Stimulated activated CD4-positive, alpha-beta T cell treated with anti-CD3 and anti-CD28 coated beads, Interleukin-4, amount 100 ng/mL, for 1 hour (primary cell): ENCODE measurements at places on chromosomes 11 and 22.

- no peak for DNase-seq
Observed at GRCh38 chr11:70507466-70508230, 109.3 kb downstream of the CTTN start.

DNA sequence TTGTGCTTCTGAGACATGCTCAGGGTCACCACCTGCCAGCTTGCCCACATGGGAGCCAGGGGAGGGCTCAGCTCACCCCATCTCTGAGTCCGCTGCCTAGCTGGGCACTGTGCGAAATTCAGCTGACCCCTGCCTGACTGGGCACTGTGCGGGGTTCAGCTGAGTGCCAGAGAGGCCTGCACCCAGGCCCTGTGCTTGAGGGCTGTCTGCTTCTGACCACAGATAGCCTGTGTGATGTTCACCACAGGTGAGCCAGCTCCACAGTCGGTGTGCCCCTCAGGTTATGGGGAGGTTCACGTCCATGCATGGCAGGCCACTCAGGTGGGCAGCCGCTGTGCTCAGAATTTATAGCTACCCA lies 84.5 kb upstream of the SUSD2 start:
- DNase-seq = no peak

DNA sequence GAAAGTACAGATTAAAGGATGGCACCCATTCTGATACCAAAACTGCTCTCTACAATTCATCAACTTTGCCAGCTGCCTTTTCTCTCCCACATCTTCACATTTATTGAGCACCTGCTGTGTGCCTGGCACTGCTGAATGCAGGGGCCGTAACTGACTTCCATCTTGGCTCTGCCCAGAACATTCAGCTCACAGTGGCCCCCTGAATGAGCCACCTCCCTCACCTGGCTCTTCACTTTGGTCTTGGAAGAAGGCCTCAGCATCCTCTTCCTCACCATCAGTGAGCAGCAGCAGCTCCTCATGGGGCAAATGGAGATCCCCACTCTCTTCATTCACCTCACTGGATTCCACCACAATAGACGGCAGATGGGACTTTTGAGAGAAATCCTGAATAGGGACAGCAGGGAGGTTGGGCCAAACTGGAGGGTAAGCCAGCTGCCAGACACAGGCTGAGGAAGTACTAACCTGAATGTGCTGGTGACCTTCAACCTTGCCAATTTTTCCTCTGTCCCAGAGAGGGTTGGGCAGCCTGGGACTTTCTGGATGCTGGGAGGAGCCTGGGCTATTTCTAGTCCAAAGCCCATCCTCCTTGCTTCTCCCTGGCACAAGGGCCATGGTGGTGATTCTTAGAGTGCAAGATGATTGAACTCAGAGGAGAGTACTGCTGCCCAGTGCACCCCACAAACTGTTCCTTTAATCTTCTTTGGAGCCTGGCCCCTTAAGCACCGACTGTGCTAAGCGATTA lies 1.9 kb upstream of the UQCC3 start:
- no peak for DNase-seq

GRCh38 chr22:38504731-38505540 lies 1.2 kb downstream of the DDX17 start:
- DNase-seq = peak; percentile 61

DNA sequence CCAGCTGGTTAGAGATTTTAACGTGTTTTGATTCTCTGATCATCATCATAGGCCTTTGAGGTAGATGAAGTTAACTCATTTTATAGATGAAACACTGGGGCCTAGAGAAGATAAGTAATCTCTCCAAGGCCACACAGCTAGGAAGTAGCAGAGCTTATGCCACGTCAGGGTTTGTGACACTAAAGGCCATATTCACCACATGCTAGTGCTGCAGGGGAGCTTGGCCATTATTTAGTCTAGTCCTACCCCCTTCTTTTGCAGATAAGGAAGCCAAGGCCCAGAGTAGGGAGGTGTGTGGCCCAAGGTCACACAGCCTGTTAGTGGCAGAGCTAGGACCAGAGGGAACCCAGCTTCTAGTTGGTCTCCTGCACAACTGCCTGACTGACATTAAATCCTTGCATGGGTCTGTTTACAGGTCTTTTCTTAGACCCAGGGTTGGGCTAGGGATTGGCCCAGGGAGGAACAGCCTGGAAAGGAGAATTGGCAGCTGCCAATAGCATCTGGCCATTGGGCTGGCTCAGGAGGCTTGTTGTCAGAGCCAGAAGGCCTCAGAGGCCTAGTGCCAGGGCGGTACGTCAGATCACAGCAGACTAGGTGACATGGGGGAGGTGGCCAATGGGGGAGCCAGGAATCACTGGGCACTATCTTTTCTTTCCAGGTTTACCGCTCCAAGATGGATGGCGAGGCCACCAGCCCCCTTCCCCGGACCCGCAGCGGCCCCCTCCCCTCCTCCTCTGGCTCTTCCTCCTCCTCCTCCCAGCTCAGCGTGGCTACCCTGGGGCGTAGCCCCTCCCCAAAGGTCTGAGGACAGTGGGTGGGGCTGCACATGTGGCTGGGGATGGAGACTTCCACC lies 36.0 kb downstream of the PHLDB1 start:
- DNase-seq = no peak

- no peak for DNase-seq
Observed at GRCh38 chr22:22759371-22759770, 115.0 kb downstream of the GGTLC2 start.

DNA sequence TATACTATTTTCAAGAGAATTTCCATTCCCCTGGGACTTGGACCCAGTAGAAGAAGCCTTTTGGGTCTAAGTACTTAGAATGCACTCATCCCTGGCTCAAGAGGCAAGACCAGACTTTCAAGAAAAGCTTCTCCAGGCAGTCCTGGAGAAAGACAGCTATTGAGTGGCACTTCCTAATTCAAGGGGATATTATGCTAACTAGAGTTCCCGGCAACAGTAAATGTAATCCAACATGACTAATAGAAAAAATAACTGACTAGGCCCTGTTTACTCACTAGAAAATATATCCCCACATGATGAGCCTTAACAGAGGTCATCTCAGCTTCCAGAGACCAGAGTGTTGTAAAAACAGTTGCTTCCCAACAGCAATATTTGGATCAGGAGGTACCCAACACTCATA lies 47.2 kb upstream of the AKIP1 start:
- no peak for DNase-seq

- no peak for DNase-seq
Observed at GRCh38 chr11:7904917-7905316, 26.2 kb downstream of the OR10A6 start.

DNA sequence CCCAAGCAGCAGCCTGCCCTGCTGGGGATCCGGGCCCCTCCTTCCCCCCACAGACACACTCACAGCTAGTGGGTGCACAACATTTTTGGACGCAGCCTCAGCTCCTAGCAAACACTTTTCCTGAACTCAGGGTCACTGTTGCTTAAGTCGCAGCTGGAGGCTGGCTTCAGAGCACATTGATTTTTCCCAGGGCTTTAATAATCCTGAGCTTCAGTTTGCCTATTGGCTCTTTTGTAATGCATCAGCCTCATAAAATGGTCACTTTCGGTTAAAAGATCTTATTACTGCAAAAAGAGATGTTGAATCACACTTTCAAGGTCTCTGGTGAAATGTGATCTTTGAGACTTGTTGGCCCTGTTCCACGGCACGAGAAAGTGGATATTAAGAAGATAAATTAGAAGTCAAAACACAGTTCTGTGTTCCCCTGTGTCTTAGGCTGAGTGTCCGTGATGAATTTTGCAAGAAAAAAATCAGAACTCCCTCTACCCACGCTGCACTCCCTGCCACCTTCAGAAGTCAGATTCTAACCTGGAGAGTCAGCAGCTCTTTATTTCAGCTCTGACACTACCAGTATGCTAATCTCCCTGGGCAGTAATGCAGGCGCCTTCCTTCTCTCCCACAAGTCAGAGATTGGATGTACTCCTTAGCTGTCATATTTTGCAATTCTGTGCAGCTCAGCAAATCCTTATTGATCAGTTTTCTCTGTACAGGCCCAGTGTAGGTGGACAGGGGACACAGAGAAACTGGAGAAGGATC lies 158.2 kb upstream of the E2F8 start:
- no peak for DNase-seq

DNA sequence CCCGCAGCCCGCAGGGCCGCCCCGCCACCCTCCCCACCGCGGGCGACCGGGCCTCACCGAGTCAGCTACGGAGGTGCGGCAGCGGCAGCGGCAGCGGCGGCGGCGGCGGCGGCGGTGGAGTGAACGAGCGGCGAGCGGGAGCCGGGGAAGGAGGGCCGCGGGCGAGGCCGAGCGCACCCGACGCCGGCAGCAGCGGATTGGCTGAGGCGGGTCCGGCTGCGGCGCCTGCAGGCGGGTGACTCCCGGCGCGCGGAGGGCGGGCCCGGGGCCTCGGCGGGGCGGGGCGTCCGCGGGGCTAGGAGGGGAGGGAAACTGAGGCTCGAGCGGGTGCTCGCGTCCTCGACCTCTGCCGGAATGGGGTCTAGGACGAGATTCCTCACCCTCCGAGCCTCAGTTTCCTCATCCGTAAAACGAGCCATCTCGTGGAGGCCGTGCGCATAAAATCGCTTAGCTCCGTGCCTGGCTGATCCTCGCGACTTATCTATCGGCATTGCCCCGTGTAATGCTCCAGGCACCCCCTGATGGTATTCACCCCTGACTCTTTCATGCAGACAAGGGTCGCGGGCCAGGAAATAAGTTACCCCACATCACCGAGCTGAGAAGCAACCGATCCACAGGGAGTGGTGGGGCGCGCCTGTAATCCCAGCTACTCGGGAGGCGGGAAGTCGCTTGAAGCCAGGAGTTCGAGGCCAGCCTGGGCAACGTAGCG lies at the start of gene CPT1A:
Gene CPT1A (minus strand): TSS at position 199 of the 709 bp plus-strand sequence. CDS start 26,442 bp downstream, outside the sequence.
- peak; percentile 67 for DNase-seq

DNA sequence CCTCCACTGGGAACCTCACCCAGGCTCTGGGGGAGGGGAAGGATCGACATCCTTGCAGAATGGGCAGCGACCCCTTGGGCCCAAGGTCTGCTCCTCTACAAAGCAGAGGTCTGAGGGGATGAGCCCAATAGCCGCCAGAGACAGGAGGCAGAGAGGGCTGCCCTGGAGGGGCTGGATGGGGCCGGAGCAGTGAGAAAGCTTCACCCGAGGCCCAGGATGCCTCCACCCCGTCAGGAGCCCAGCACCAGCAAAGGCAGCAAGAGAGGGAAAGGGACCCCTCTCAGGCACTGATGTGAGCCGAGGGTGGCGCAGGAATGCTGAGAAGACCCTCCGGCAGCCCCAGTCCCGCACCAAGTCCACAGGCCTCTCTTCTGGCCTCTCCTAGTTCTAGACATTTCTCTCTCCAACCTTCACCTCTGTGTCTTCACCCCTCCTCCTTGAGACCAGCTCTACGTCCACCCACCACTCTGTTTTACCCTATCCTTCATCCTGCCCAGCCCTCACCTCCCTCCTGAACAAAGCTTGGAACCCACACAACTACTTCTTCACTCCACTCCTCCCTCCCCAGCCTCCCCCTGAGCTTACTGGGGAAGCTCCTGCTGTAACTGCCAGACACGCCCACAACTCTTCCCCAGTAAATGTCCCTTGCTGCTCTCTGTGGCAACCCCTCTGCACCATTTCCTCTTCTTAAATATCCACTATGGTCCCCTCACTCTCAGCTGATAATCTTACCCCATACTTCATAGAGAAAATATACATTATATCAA lies 131.9 kb downstream of the MPPED1 start:
- no peak for DNase-seq

DNA sequence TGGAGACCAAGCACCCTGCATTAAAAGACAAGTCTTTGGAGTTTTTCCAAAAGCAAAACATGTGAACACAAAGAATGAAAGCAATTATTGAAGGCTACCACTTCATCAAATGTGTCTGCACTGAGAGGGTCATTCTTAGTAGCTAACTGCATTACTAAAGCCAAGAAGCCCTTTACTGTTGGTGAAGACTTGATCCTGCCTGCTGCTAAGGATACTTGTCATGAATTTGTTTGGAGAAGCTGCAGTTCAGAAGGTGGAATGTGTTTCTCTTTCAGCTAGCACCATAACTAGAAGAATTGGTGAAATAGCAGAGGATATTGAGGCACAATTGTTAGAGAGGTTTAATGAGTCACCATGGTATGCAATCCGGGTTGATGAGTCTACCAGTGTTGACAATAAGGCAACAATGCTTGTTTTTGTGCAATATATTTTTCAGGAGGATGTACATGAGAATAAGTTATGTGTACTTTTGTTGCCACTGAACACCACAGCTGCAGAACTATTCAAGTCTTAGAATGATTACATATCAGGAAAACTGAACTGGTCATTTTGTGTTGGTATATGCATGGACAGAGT lies 457.3 kb upstream of the ISX start:
- no peak for DNase-seq

GRCh38 chr11:11521306-11522002 lies 100.4 kb downstream of the GALNT18 start:
- no peak for DNase-seq

DNA sequence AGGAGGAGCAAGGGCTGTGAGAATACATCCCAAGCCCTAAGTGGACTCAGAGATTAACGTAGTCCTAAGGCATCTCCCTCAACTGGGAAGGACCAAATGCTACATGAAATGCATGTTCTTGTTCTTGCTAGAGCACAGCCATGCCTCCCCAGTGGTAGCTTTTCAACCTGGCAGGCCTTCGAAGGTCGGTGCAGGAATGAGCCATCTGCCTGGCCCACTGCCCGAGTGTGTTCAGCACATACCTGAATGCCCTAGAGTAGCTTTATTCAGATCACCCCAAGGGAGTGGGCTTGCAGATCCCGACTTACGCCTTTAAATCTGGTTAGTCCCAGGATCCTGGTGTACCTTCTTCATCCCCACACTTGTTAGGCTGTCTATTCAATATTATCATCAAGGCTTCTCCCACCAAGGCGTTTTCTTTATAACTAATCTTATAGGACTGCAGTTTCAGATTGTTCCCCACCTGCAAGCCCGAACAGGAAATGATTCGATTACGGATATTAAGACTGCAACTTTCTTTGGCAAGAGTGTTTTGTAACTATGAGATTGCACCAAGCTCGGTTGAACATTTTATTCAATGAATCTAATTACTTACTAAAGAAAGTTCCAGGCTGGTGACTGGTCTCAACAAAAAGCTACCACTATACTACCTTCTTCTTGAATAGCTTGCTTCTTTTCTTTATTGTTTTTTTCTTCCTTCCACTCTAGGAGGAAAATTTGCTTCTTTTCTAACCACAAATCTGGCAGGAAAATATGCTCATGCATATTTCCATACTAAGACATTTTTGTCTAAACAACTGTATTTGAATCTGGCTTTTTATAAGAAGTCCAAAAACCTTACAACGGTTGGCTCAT lies 115.6 kb downstream of the SGSM3 start:
- DNase-seq = no peak

DNA sequence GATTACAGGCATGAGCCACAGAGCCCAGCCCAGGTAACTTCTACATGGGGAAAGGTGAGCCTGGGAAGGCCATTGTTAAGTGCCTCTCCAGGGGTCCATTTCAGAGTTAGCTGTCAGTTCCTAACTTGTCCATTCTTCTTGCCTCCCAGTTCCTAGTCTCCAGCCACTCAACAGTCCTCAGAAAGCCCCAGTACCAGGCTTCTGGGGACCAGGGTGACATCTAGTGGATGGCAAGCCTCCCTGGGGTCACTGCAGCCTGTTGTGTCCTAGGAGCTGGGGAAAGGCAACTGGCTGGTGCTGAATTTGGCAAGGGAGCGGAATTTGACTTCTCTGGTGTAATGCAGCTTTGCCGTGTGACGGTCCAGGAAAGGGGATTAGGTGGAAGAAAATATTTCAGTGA lies 2.1 kb downstream of the LGALS12 start:
- DNase-seq = no peak

- no peak for DNase-seq
Observed at GRCh38 chr11:111107501-111107900, 138.0 kb upstream of the POU2AF2 start.
